A549 treated with Mapracorat at 1 μM for 4 hours (cell line): ENCODE measurements at places on chromosomes 7 and 10. TPM values are rescaled to one million over a fixed set of nuclear protein-coding genes. Genes with fewer than 3 reads are reported as not detected.

The CTNNA3 gene
- total RNA-seq = not detected in 5 replicates

The FAM24B gene
- total RNA-seq = 11.3 to 13.7 TPM (median 12.7 TPM) in 5 replicates

The HOXA10 gene
- total RNA-seq = 6.8 to 7.8 TPM (median 7.7 TPM) in 5 replicates

The LIPF gene
- total RNA-seq = not detected in 5 replicates

The RBP4 gene
- total RNA-seq = 6.0 to 11.8 TPM (median 9.4 TPM) in 5 replicates

The DYNC1I1 gene
- total RNA-seq = 0.12 to 0.21 TPM (median 0.14 TPM) in 5 replicates

The AKR1E2 gene
- total RNA-seq = 4.9 to 8.0 TPM (median 5.6 TPM) in 5 replicates

The OR2AE1 gene
- not detected in 5 replicates for total RNA-seq

The LRRC4 gene
- total RNA-seq = not detected in 5 replicates
